ENCODE measurements at places on chromosomes 6 and 20.

GRCh38 chr20:24850176-24850575 is 98.9 kb upstream of the CST7 start:
- no peak for DNase-seq

DNA sequence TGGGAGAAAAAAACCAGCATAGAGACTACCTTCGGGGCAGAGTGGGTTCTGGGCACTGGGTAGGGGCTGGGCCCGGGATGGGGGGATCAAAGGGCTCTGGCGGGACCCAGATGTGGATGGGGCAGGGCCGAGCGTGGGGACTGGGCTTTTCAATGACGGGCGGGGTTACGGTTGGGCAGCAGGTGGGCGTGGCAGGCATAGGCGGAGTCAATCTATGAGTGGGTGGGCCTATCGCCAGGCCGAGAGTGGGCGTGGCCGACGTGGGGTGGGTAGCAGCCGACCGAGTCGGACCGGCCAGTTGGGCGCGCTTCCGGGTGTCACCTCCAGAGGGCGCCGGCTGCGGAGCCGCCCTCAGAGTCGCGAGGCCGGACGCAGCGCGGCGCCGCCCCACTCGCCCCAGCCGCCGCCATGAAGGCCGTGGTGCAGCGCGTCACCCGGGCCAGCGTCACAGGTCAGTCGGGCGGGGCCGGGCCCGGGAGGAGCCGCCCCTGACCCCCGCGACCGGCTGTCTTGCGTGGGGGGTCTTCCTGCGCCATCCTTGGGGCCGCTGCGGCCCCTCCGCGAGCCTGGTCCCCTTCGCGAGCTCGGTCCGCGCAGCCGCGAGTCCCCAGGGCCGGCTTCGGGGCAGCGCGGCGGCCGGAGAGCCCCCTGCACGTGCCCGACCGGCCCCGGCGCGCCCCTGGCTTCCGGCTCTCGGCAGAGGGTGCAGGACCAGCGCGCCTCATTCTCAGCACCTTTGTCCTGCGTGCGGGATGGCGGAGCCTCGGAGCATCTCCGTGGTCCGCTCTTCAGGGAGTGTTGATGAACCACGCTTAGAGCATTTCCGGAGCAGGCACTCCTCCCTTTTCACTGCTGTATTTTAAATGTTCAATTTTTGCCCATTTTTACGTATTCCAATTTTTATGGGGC is at the start of gene DTD1:
DTD1 (plus strand) TSS at position 390 of the 909 bp plus-strand sequence; CDS start at position 409, 19 bp downstream.
- DNase-seq = peak; percentile 47

DNA sequence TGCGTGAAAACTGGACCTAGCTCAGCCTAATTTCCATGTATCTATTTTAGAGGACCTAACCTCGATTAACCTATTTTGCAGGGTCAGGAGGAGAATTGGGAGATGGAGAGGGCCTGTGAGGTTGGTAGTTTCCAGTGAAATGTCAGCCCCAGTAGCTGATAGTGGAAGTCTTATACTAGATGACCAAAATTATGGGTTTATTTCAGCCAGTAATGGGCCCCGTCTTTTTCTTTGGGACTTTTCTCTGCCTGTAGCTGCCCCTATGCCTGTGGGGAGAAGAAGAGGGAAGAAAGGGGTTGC is 37.8 kb downstream of the RREB1 start:
- DNase-seq = no peak

GRCh38 chr6:90463359-90463758 is 123.5 kb downstream of the MAP3K7 start:
- no peak for DNase-seq

- no peak for DNase-seq
Observed at GRCh38 chr20:17934141-17934862, 34.3 kb downstream of the SNX5 start.

DNA sequence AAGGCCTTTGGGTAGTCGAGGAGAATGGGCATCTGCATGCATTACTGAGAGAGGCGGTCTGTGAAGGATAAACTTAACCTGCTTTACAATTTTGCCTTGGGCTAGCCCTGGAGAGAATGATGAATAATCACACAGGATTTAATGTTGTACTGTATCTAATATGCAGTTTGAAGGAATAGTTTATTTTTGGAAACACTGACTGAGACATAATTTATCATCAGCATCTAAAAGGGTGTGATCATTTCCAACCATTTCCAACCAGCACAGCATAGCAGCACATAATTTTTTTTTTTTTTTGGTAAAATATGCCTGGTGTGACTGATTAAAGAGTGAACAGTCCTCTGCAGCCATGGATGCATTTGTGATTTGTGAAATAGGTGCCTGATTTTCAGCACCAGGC is 519.5 kb downstream of the PHF3 start:
- no peak for DNase-seq

- no peak for DNase-seq
Observed at GRCh38 chr6:151043944-151044343, 178.4 kb downstream of the MTHFD1L start.

DNA sequence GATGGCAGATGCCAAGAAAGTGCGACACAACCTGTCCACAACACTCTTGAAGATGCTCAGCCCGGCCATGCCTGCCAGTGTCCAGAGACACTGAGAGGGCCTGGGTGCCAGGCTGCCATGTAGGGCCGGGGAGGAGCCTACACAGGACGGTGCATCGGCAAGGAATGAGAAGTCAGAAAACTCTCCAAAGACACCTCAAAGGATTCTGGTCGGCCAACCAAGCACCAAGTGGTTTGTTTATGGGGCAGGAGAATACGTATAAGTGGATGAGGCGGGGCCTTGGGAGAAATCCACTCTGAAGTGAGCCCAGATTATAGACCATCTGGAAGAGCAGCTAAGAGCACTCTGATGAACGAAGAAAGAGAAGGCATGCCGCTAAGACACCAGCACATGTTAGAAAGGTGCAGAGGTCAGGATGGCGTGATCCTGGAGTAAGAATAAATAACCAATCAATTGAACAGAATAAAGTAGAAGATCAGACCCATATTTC is 120.7 kb upstream of the FOXQ1 start:
- DNase-seq = no peak

DNA sequence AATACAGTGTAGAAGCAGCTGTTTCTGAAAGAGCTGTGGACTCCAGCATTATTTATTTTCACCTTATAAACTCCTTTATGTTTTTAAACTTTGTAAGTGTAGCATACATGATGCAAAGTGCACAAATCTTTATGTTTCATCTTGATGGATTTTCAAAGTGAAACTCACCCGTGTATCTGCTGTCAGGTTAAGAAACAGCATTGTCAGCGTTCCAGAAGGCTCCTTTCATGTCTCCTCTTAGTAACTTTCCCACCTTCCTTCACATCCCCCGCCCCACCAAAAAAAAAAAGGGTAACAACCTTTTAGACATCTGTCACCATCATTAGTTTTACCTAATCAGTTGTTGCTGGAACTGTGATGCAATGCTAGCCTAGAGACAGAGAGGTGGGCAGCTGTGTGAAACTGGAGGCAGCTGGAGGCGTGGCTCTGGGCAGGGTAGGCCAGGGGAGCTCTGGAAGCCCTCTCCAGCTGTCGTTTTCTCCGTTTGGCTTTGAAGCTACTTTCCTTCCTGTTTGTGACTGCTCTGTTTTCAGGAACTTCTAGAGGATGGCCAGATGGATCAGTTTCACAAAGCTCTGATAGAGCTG is 7.2 kb downstream of the ACTR5 start:
- DNase-seq = no peak

GRCh38 chr20:63262836-63263235 is 8.6 kb upstream of the NKAIN4 start:
- no peak for DNase-seq

DNA sequence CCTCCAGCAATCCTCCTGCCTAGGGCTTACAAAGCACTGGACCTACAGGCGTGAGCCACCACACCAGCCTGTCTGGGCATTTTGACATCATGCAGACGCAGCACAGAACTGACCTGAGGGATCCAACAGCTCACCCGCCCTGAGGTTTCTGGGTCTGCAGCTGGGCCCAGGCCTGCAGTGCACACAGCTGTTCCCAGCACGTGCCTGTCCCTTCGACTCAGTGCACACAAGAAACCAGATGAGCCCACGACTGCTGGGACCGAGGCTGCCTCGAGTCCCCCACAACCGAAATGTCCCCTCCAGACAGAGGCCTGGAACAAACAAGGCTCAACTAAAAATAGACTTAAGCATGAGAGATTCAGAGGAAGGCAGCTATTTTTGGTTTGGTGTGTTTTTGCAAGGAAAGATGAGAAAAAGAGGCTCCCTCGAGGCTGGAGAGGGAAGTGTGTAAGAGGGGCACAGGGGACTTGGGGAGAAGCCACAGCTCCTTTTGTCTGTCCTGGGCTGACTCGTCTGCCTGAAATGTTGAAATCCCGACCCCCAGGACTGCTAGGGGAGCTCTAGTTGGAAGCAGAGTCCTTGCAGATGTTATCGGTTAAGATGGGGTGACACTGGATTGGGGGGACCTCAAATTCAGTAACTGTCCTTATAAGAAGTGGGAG is 66.3 kb downstream of the YTHDF1 start:
- no peak for DNase-seq

DNA sequence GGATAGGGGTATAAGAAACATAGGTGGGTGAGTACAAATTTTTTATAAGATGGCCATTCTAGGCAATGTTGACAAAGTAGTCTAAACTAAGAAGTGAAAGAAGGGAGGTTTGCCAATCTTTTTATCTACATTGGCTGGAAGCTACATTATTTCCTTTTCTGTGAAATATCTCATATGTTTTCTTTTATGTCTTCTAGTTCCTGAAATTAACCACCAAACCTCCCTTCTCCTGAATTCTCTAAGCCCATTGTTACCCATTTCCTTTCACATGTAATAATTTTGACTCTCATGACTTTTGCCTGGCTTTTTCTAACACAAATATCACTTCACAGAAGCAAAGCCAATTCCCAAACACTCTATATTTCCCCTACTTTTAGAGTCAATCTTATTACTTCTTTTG is 496.2 kb upstream of the JAG1 start:
- DNase-seq = no peak

- DNase-seq = no peak
Observed at GRCh38 chr6:45566882-45567281, 189.1 kb upstream of the SUPT3H start.

DNA sequence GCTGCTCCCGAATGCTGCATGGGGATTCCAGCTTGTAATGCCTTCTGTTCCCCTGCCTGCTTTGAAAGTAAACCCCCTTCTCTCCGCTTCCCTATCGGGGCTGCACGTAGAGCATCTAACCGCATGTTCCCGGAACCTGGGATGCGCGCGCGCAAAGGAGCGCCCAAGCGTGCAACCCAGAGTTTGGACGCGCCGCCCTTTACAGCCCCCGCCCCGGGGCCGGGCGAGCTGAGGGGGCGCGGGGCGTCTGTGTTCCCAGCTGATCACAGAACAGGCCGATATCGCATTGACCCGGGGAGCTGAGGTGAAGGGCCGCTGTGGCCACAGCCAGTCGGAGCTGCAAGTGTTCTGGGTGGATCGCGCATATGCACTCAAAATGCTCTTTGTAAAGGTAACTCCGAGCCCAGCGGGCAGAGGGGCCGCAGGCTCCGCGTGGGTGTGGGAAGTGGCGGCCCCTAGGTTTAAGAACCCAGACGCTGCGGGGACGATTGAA is 1.4 kb downstream of the LAMP5 start:
- no peak for DNase-seq

- no peak for DNase-seq
Observed at GRCh38 chr6:19309661-19310060, 527.5 kb upstream of the ID4 start.

DNA sequence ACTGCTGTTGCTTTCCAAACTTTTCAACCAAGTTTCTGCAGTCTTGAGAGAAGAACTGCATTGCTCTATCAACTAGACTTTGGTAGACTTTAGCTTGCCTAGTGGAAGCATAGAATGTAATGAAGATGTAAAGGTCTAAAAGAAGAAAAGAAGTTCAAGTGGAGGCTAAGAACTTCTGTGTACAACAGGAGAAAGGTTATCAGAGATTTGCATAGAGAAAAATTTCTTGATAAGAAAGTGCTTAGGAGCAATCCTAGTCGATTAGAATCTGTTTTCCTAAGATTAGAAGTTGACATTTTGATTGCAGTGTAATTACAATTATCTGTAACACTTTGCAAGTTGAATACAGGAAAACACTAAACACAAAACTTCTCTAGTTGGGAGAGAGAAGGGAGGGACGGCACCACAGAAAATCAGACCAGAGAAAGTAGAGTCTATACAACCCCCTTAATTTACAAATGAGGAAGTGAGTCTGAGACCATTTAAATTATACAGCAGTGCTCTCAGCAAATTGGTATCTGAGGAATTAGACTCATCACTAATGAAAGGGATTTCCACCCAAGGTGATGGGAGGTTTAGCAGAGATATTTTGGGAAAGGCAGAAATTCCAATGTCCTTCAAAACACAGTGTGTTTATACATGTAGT is 194.3 kb upstream of the MARCKS start:
- no peak for DNase-seq

DNA sequence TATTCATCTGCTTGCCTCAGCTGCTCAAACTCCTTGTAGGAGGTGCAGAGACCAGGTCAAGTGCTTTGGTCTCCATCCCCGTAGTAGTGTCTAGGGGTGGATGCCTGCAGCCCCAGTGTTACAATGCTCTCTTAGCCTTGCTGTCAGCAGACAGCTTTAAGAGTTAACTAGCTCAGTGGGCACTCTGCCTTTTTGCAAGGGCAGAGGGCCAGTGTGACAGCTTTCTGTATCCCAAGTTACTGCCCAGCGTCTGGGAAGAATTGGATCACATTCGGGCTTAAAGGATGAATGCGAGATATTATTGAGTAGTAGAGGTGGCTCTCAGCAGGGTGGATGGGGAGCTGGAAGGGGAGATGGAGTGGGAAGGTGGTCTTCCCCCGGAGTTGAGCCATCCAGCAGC is 339.9 kb upstream of the RNF217 start:
- DNase-seq = no peak

GRCh38 chr6:155248008-155249001 is 15.5 kb upstream of the CLDN20 start:
- peak; percentile 59 for DNase-seq

GRCh38 chr6:34658605-34659265 is 37.8 kb downstream of the ILRUN start:
- DNase-seq = no peak

- DNase-seq = no peak
Observed at GRCh38 chr6:164926686-164927085, 382.7 kb downstream of the C6orf118 start.

GRCh38 chr20:19775353-19776253 is 17.5 kb downstream of the RIN2 start:
- no peak for DNase-seq

- DNase-seq = no peak
Observed at GRCh38 chr6:84416043-84416657, 188.7 kb upstream of the CEP162 start.

GRCh38 chr6:37323580-37323979 is 30.2 kb upstream of the RNF8 start:
- no peak for DNase-seq

GRCh38 chr20:53660078-53660909 is 66.7 kb upstream of the ZNF217 start:
- no peak for DNase-seq

GRCh38 chr6:4478098-4478497 is 298.1 kb upstream of the CDYL start:
- DNase-seq = no peak

- peak; percentile 3 for DNase-seq
Observed at GRCh38 chr6:105591053-105591452, 188.2 kb upstream of the PREP start.
